NCI-H1048 (cell line): ENCODE measurements at places on chromosomes 12 and 14.

- DNase-seq, result no peak
These were observed 44.6 kb downstream of the SRGAP1 start for GRCh38 chr12:63888908-63889635.

DNA sequence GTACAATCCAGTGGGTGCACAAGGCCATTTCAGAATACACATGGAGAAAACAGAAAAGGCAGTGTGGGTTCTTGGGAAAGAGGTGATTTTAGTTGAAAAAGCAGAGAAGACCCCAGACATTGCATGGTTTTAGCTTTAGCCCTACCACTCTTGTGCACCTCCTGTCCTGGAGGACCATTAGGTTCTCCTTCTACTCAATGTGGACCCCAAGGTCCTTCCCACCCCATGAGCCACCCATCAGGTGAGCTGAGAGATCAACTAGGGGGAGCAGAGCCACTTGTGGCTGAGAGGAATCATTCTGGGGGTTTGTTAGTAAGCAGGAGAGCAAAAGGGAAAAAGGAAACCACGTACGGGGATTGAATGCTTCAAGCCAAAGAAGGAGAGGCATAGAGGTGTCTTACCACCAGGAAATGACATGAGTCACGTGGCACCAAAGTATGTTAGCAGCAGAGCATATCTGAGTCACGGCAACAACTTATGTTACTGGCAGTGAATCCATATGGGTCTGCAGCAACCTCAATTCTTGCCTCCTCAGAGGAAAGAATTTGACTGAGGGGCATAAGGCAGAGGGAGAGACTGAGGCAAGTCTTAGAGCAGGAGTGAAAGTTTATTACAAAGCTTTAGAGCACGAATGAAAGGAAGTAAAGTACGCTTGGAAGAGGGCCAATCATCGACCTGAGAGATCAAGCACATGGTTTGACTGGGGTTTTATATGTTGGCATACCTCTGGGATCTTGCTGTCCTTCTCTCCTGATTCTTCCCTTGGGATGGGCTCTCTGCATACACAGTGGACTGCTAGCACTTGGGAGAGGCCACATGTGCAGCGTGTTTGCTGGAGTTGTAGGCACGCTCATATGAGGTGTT is 73.9 kb downstream of the HSD17B6 start:
- DNase-seq, result no peak

DNA sequence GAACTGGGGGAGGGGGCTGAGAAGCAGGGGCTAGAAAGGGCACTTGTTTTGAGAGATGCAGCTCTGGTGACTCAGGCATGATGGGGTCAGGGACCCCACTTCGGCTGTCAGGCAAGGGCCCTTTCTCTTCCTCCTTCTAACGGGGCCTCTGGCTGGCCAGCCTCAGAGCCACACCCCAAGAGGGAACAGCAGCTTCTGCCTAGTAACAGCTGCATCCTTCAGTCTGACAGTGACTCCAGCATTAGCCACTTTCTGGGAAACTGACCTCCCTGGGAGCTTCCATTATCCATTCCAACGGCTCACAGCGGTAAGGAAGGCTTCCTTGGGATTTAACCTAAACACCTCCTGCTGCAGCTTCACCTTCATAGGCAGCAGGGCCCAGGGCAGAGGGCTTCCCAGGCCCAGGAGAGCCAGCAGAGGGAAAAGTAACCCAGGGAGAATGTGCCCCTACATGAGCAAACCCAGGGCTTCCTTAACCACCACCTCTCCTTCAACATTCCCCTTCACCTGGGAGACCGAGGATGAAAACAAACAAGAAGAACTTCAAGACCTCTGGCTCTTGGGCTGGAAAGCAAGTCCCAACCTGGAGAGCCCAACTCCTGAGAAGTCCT is 2.7 kb downstream of the NCKAP5L start:
- DNase-seq, result no peak

DNA sequence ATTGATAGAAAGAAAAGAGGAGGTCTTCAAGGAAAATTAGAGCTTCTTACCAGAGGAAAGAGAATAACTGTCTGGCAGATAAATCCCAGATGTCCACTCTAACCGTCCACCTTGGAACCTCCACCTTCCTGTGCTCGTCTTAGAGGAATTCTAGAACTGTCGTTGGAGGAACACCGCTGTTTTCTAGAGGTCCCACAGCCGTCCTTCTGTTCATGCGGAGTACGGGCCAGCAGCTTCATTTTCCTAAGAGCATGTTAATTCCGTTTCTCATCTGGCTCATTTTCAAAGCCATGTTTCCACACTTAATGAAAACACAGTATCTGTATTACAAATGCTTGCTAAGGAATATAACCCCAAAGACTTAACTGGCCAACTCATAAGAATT is 107.9 kb upstream of the ESRRB start:
- no peak for DNase-seq

DNA sequence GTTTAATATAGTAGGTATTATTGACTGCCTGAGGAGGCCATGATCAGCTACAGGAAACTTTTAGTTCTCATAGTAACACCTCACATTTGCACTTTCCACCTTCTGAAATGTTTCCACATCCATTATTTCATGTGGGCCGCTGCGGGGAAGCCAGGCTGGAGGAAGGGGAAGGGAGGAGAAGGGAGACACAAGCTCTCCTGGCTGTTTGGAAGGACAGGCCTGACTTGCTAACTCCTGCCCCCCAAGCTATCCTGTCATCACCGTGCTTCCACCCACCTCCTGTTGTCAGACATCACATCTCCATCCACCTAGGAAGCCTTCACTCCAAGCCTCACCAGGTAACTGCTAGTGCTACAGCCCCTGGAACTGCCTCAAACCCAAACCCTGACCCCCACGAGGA is 9.5 kb downstream of the DPF3 start:
- no peak for DNase-seq
